ENCODE measurements at places on chromosomes 6 and 20.
A peak's percentile ranks its signal among the peaks of the same experiment; 100 is the strongest.

DNA sequence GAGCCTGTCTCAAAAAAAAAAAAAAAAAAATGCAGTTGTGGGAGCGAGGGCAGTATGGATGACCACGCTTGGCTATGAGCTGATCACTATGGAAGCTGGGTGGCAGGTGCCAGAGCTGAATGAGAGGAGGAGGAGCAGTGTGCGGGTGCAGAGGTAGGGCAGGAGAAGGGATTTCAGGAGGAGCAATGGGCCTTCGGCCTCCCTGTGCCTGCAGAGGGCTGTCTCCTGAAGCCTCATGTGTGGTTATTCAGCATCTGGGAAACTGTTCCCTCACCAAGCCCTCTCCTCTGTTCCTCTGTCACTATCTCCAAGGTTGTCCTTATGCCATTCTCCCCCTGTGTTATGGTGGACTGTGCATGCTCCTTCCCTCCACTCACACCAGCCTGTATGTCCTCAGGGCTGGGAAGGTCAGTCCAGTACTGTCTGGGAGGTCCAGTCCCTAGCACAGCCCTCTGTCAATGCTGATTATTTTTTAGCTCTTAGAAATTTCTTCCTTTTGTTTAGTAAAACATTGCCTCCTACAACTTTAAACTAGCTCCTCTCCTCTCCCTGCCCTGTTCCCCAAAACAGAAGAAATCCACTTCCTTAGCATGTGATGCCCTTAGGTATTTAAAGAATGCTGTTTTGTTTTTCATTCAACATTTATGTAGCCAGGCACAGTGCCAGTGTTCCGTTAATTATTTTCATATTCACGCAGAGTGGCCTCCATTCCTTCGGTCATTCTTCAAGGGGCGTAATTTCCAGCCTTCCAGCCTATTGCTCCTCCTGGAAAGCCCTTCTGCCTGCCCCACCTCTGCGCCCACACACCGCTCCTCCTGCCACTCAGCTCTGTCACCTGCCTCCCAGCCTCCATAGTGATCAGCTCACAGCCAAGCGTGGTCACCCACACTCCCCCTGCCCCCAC, 48.9 kb downstream of the CNBD2 start:
- DNase-seq = no peak

GRCh38 chr6:11631008-11631407, 93.5 kb downstream of the TMEM170B start:
- DNase-seq = no peak

DNA sequence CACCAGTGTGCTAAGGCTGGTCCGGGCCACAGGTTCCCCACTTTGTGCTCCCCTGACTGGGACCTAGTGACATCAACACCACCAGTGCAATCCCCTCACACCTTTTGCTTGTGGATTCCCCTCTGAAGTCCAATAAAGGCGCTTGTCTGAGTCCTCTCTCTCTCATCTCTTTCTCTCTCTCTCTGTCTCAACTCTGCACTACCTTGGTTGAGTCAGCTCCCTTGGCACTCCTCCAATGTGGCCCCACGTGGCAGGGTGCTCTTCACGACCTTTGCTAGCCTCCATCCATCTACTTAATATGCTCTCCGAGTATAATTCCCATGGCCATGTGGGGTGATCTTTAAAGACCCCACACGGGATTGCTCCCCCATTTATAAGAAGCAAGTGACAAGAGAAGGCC, 385.0 kb downstream of the CD83 start:
- DNase-seq = no peak

- no peak for DNase-seq
These were observed 20.8 kb upstream of the CHRNA4 start for GRCh38 chr20:63381781-63382431.

- no peak for DNase-seq
These were observed 491.0 kb upstream of the CDH4 start for GRCh38 chr20:60761056-60761455.

- no peak for DNase-seq
These were observed 111.4 kb downstream of the ATXN1 start for GRCh38 chr6:16649890-16650289.

DNA sequence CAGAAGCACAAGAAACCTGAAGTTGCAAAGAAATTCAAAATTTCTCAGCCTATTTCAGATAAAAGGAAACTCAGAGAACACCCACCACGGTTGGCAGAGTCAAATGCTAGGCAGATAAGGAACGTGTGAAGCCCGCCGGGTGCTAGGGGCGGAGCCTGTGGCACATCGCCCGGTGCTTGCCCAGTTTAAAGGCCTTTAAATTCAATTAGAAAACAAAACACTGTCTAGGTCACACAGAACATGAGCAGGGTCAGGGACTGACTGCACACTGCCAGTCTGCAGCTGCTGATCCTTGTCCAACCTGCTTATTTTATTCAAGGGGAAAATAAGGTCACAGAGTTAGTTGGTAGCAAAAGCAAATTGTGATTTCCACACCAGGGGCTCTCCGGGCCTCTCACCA, 75.8 kb downstream of the PSMG4 start:
- no peak for DNase-seq

DNA sequence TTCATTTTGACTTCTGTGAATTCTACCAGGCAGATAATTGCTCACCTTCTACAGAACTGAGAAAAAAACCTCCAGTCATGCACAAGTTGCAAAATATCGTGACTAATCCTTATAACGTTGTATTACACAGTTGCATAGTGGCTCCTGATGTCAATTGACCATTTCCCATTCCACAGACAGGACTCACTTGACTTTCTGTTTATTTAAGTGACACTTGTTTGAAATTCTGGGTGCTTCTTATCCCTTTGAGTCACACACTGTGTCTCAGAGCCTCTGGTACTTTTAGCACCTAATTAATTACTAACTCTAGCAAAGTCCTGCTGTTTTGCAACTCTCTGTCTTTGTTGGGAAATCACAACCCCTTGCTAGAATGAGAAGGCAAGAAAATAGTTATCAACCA, 16.2 kb upstream of the RSPO3 start:
- no peak for DNase-seq

- no peak for DNase-seq
These were observed 490.7 kb upstream of the BTBD3 start for GRCh38 chr20:11426948-11427347.

GRCh38 chr20:59809630-59810448, 123.6 kb downstream of the SYCP2 start:
- DNase-seq = no peak

- DNase-seq = no peak
These were observed 14.7 kb downstream of the UCKL1 start for GRCh38 chr20:63941282-63942081.

GRCh38 chr6:116631379-116631990, 15.2 kb downstream of the RSPH4A start:
- DNase-seq = no peak

GRCh38 chr6:24848461-24848860, 49.7 kb upstream of the ARMH2 start:
- no peak for DNase-seq

DNA sequence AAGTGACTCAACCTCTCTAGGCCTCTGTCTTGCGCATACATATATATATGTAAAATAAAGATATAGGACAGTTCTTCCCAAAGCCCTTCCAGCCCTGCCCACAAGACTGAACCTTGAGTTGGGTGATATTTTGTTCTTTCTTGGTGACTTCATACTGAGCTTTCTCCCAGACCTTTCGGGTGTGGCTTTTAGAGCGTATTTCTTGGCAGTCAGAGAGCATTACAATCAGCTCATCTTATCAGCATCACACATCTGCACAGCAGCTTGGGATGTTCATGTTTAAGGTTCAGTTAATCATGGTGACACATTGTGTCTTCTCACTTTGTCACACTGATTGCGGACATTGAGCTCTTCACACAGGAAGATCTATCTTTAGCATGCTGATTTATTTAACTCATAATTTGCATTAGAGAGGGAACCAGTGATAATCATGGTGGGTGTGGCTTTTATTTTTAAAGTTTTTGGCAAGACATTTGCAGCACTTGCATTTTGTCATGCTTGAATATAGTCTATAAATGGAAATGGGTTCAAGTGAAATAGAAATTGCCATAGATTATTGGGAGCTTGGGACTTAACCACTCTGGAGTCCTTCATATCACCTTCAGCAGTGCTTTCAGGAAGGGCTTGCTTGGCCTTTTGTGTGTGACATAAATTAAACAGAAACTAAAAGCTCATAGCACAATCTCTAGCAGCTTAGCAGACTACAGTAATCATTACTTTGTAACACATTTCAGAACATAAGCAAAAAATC, 8.3 kb downstream of the KIF3B start:
- DNase-seq = no peak

DNA sequence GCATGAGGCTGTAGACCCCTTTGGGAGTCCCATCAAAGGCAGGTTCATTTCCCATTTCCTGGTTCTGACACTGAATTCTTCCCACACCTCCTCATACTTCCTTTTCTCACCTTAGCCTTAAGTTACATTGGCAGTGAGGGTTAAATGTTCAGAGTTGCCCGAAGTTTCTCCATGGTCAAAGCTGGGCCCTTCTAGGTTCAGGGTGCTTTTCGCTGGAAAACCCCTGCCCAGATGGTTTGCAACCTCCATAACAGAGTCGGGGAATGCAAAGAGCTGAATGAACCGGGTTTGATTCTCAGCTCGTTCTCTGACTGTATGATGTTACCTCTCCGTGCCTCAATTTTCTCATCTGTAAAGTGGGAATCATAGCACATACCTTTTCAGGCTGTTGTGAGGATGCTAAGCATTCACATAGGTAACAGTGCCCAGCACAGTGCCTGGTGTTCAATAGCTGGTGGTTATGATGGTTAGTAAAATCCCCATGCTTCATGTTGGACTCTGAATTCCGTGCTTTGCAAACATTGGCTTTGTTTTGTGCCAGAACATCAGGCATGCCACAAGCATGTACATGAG, 149.8 kb downstream of the NFATC2 start:
- DNase-seq = no peak

- DNase-seq = no peak
These were observed 92.5 kb downstream of the SESN1 start for GRCh38 chr6:109002051-109002697.

DNA sequence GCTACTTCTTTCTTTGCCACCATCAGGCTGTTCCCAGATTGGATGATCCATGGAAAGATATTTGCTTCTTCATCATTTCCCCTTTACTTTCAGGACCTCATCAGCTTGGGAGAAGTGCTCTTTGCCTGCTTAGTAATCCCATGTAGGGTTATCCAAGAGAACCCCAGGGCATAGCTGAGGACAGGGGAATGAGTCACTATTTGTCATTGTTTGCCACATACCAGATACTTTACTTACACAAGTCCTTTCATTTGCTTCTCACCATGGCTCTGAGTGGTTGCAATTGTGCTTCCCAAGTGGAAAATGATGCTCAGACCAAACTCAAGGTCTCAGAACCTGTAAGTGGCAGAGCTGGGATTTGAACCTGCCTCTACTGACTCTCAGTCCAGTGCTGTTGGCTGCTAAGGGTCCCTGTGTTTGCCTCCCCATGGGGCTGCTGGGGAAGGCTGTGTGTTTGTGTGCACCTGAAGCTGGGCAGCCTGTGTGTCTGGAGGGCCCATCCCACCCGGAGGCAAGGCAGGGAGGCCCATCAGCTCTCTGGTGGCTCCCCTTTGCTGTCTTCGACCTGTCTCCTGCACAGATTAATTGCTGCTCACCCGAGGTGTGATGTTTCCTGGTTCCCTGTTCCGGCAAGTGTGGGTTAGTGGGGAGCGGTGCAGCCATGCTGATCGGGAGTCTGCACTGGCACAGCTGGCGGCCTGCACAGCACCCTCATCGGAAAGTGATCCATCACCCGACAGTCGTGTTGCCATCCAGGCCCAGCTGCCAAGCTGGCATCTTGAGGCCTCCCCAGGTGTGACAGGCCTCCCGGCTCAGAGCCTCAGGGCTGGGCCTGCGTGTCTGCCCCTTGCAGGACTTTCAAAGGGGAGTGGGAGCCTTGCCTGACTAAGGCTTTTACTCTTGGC, 228.8 kb downstream of the DHX35 start:
- DNase-seq = no peak

- peak; percentile 2 for DNase-seq
These were observed 74.0 kb downstream of the MDGA1 start for GRCh38 chr6:37623666-37624065.

GRCh38 chr6:39852324-39852723, 60.1 kb downstream of the DAAM2 start:
- DNase-seq = no peak

- no peak for DNase-seq
These were observed 335.3 kb downstream of the SOX4 start for GRCh38 chr6:21928827-21929226.

DNA sequence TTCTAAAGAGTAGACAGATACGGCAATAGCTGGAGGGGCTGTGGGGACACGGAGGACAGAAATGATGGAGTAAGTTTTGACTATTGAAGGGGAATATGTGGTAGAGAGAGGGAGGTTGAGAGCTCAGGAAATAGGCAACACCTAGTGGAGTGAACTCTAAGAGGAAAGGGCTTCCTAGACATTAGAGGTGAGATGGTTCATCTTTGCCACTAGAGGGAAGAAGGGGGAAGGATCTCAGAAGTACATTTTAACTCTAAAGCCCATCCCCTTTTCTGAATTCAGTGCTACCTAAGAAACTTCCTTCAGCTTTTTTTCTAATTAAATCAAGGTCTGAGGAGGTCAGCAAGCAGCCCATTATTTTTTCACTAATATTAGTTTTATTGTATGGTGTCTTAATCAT, 689.4 kb upstream of the MAP3K7 start:
- DNase-seq = no peak

DNA sequence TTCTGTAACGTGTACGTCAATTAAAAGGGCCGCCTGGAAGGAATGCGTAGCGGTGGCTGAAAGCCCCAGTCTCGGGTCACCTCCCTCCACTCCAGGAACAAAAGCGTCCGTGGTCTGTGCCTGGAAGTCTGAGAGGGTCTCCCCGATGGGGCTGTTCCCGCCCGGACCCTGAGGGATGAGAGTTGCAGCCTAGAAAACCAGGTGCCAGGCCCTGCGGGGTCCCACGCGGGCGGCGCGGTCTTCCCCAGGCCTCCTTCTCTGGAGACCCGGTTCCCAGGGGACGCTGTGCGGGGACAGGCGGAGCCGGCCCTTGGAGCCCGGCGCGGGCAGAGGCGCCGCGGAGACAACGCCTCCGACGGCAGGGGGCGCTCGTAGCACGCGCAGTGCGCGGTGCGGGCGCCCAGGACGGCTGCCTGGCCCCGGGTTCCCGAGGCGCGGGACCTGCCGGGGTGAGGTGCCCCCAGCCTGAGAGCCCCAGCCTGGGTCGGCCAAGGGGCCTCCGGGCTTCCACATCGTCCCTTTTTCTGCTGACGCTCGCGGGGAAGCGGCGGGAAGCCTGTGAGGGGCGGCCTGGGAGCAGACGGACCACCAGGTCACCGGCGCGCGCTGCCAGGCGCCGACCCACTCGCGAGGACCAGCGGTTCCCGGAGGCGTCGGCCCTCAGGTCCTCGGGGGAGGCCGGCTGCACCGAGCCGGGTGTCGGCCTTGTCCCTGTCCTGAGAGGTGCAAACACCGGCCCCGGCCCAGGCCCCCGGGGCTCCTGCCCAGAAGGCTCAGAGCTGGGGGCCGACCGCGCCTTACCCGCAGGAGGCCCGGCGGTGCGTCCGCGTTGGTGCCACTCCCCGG, 5.3 kb upstream of the FOXC1 start:
- no peak for DNase-seq

DNA sequence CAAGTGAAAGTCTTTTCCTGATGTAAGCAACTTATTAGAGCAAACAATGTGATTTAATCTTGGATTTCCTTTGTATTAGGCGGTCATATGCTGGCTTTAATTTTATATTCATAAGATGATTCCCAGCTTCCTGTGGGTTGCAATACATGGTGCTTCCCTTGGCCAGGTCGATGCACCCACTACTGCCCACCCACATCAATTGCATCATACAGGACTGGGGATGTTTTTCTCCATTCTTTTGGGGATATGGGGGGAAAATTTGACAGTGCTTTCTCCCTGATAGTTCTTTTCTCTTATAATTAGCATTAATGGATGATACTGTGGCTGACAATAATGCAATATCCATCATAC, 187.6 kb downstream of the JARID2 start:
- DNase-seq = no peak
